ENCODE measurements at places on chromosomes 3 and 15.

DNA sequence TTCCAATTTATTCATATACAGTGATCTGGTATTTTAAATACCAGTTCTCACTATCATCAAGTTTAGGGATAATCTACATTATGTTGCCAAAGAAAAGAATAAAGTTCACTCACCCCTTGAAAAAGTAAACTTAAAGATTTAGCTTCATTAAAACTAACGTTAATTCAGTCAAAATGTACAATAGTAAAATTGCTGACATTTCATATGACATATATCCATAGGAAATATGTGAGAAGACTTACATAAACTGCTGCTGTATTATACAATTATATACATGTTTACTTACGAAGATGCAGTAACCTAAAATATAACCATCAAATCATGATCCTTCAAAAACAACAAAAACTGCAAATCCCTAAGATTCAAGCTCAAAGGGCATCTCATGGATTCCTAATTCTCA is 44.0 kb downstream of the ATR start:
- DNase-seq, result no peak

GRCh38 chr3:106116733-106117489 is 248.1 kb upstream of the CBLB start:
- no peak for DNase-seq

DNA sequence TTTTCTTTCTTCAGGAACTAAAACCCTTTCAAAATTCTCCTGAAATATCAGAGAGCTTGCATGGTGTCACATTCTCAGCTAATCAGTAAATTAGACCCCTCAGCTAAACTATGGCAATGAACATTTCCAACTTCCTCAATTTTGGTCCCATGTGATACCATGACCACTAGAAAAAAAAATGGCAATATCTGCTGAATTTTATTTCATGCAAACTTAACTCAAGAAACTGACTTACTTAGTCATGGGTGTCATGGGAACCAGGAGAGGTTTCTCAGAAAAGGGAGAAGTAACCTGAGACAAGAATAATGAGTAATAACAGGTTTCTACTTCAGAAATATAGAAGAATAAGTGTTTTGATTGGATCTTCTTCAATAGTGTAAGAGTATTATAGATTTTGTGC is 784.6 kb upstream of the ALCAM start:
- DNase-seq, result no peak

- DNase-seq, result no peak
Observed at GRCh38 chr15:55496716-55497115, 11.3 kb downstream of the DNAAF4 start.

GRCh38 chr15:58407236-58407775 is 24.5 kb upstream of the LIPC start:
- DNase-seq, result no peak

DNA sequence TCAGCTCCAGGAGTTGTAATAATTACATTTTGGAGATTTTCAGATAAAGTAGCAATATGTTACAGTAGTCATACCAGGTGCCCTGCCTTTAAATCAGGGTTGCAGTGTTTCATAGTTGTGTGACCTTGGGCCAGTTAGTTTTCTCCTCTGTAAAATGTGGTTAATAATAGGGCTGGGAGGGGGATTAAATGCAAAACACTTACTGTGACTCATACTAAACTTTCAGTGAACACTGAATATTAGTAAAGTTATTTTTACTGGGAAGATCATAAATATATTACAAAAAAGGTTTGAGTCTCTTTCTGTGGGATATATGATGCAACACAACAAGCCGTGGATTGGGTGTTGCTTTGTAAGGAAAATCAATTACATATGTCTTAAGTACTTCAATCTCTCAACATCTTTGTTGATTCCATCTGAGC is 1.1 kb upstream of the EBLN2 start:
- DNase-seq, result no peak

DNA sequence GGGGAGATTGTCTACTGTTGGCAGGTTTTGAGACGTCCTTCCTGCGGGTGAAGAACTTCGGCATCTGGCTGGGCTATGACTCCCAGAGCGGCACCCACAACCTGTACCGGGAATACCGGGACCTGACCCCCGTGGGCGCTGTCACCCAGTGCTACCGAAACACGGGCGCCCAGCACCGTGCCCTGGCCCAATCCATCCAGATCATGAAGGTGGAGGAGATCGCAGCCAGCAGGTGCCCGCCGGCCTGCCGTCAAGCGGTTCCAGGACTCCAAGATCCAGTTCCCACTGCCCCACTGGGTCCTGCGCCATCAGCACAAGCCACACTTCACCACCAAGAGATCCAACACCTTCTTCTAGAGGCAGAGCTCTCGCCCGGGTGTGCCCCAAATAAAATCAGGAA is 194.9 kb upstream of the EPHA6 start:
- no peak for DNase-seq

DNA sequence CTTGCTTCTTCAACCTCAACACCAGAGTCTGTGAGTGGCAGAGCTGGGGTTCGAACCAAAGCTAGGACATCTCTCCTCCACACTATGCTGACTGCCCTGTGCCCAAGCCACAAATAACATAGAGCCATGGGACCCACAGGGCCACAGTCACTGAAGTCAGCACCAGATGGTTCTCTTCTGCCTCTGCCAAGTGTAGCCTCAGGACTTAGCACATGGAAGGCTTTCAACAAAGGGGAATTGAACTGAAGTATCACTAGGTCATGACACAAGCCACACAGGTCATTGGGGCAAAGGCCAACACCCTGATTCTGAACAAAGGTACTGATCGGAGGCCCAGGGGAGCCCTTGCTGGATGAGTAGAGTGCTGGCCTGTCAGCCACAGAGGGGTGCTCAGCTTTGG is 83.6 kb downstream of the BDH1 start:
- DNase-seq, result no peak

- DNase-seq, result no peak
Observed at GRCh38 chr3:46926871-46927717, 49.5 kb downstream of the CCDC12 start.

DNA sequence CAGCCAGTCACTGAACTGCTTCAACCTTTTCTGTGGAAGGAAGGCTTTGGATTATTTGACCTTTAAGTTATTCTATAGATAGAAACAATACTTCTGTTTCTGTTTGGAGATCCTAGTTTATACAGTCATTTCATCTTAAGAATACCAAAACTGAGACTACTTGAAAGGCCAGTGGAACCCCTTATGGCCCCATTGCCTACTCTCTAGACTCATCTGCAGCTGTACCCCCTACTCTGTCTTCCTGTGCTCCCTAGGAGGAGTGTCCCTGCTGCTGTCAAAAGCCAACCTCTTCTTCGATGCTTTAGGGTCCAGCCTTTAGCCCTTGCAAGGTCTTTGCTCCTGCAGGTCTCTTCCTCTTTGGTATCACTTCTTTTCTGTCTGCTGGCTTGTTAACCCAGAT is 169.6 kb downstream of the EDEM1 start:
- no peak for DNase-seq

DNA sequence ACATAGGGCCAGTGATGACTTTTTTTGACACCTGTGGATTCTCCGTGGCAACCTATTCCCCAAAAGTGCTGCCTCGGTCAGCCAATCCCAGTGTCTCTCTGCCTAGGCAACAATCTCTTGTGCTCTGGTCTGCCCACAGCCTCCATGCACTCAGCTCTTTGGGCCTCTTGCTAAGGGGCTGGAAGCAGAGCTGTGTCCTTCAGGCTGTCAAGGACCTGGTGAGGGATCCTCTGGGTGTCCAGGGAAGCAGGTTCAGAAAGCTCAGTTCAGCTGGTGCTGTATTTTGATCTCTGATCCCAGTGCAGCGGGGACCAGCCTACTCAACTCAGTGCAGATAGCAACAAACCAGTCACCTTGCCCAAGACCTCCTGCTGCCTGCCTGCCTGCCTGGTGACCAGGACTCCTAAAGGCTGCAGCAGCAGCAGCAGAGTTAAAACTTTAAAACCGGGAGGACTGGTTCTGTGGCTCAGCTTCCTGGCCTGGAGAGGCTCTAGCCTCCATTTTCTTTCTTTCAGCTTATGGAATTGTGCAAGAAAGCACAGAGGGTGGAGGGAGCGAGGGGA is 6.2 kb downstream of the PAK6 start:
- no peak for DNase-seq

GRCh38 chr3:7381741-7382140 is 520.8 kb downstream of the GRM7 start:
- no peak for DNase-seq

GRCh38 chr3:194379651-194380050 is 10.1 kb upstream of the LRRC15 start:
- no peak for DNase-seq

- DNase-seq, result no peak
Observed at GRCh38 chr15:80967991-80968510, 21.6 kb downstream of the MESD start.

- no peak for DNase-seq
Observed at GRCh38 chr3:186138272-186138981, 29.5 kb upstream of the ETV5 start.

GRCh38 chr3:177213801-177214535 is 16.7 kb upstream of the TBL1XR1 start:
- DNase-seq, result no peak

DNA sequence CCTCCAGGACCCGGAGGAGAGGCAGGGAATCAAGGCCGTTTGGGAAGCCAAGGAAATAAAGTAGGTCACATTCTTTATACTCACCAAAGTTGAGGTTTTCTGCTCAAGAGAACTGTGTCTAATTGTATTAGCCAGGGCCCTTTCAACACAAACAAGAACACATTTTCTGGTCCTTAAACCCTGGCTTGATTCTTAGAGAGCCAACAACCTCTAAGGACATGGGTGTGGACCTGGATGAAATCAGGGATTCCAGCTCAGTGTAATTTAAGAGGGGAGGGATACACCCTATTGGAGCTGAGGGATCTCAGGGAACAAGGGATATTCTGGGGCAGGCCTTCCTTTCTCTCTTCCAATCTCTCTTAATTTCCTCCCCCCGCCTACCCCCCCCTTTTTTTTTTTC is 104.8 kb downstream of the COL6A6 start:
- DNase-seq, result no peak

DNA sequence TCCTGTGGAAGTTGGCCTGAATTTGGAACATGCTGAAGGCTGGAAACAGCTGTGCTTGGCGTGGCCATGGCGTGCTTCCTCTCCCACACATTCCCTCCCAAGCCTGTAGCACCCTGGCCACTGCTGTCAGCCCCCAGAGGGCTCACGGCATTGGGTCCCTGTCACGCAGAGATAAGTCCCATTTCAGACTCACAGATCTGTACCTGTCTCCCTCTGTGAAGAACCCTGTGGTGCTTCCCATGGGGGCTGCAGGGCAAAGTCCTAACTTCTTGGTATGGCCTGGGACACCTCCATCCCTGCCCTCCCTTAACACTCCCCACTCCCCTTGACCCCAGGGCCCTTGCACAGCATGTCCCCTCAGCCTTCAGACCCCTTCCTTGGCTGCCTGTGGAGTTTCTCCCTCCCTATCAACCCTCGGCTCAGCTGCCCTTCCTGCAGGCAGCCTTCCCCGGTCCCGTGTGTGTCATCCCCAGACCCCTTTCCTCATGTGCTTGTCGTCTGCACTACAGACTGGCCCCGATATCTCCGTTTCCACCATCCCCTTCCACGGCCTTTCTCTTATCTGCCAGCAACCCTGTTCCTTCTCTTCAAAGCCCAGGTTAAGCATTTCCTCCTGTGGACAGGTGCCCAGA is 28.6 kb downstream of the ABTB1 start:
- DNase-seq, result no peak

- peak; percentile 87 for DNase-seq
Observed at GRCh38 chr3:138187296-138188012, at the start of gene ARMC8. Gene ARMC8, plus strand, starts transcription at chr3:138187301. Its CDS starts 254 bp downstream, at chr3:138187555.

GRCh38 chr3:160098261-160098908 is 109.8 kb downstream of the IL12A start:
- DNase-seq, result no peak

- no peak for DNase-seq
Observed at GRCh38 chr3:124731760-124732159, 1.5 kb downstream of the UMPS start.

DNA sequence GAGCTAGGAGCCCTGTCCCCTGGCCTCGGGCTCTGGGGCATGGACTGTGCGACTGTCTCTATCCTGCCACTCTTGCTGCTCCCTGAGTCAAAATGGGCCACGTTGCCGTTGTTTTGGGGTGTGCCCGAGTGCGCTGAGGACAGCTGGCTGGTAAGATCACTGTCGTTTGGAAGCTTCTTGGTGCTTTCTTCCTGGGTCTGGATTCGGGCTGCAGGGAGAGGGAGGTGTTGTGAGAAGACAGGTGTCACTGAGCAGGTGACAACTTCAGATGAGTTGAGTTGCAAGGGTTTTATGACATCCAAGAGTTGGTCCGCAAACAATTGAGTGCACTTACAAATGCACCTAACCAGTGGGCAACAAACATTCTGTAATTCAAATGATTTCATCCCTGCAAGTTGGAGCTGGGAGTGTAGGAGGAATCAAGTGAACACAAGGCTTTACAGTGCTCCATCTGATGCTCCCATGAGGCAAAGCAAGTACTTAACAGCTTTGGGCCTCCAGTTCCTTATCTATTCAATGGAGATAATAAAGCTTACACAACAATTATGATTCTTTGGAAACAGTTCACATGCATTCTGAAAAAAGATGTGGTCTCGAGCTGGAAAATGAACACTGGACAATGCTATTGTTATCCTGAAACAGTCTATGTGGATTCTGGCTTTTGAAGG is 11.0 kb upstream of the STARD5 start:
- DNase-seq, result no peak

DNA sequence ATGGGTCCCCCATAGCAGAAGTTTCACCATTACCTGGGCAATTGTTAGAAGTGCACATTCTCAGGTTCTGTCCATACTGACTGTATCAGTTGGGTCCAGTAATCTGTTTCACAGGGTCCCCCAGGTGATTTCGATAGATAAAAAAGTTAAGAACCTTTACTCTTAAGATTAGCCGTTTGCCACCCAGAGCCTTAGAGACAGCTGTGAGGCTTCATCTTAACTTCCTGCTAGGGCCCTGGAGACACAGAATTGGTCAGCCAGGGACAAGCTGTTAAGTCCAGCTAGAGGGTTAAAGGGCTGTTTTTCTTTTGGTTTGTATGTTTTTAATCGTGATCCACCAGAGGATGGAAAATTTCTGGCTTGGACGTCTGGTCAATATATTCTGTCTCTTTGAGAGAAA is 6.7 kb downstream of the FAM162A start:
- no peak for DNase-seq

DNA sequence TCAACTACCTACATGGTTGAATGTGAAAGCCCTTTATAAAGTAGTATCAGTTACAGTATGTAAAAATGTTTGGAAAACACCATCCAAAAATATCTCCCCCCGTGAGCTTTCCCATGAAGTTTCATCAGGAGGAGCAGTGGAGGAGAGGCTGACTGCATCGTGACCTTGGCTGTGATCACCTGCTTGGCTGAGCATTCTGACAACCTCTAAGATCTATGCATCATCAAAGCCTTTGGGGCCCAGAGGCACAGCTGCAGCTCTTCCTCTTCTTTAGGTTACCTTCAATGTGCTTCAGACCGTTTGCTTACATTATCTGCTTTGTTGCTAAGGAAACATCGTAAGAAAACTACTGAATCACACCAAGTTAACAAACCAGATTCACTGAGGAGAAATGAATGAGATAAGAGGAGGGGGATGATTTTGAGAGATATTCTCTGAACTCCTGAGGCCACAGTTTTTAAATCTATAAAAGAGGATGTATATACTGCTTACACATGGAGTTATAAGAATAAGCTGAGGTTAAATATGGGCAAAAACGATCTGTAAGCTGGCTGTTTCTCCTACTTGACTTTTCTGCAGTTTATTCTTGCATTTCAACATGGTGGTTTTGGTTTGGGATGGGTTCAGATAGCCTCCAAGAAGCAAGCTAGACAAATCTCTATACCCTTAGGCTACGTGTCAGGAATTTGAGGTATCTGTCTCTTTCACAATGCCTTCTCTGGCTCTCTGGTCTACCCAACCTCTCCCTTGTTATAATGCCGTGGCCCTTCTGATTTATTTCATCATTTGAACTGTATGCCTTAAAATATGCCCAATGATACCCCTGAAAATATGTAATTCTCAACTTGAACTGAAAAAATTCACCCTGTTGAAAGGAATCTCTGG is 4.0 kb downstream of the GCSAM start:
- no peak for DNase-seq
